CD4-positive, alpha-beta T cell (primary cell): ENCODE measurements at places on chromosomes 11 and 22. TPM values are rescaled to one million over a fixed set of nuclear protein-coding genes. Genes with fewer than 3 reads are reported as not detected.

DNA sequence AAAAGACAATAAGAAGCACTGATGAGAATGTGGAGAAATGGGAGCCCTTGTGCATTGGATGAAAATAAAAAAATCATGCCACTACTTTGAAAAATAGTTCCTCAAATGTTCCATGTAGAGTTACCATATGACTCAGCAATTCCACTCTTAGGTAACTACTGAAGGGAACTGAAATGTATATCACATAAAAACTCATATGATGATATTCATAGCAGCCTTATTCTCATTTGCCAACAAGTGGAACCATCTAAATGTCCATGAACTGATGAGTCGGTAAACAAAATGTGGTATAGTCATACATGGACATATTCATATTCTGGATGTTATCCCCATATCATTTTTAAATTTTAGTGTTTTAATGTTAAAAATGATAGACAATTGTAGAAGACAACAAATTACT lies 3.5 kb downstream of the KRTAP5-9 start:
- H3K4me3 ChIP-seq, result no peak overlapping the region
- H3K27ac ChIP-seq, result no peak overlapping the region
- H3K4me1 ChIP-seq, result no peaks in the 10 kb centered on the region
- DNase-seq, result no peak
- H3K27me3 ChIP-seq, result peaks cover 3% of the 10 kb centered on the region

DNA sequence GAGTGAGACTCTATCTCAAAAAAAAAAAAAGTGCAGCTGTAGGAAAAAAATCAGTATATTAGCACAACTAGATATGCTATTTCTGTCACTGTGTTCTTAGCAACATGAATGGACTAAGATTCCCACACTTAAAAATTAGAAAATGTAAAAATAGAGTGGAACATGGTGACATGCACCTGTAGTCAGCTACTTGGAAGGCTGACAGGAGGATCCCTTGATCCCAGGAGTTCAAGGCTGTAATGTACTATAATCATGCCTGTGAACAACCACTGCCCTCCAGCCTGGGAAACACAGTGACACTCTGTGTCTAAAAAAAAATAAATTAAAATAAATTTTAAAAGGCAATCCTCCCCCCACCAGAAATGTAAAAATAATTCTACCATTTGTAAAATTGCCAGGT lies 29.8 kb downstream of the PICALM start:
- peaks cover 10% of the 10 kb centered on the region for H3K4me1 ChIP-seq
- H3K36me3 ChIP-seq, result no peaks in the 10 kb centered on the region
- H3K4me3 ChIP-seq, result no peak overlapping the region
- no peak for DNase-seq

DNA sequence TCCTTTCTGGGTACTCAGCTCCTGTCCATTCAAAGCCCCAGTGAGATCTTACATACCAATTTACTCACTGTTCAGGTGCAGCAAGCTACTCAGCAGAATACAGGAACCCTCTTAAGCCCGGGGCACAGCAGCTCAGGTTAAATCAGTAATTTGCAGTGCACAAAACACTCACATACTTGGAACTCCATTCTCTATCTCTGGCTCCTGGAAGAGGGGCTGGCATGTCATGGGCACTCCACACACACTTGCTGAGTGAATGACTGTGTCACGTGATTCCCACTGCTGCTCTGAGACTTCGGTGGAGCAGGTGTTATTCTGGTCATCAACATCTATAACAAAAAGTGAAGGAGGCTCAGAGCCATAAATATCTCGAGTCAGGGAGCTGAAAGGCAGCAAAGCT lies 157.3 kb upstream of the BDNF start:
- no peak overlapping the region for H3K4me3 ChIP-seq
- no peak overlapping the region for H3K27ac ChIP-seq
- H3K4me1 ChIP-seq, result no peaks in the 10 kb centered on the region
- no peaks in the 10 kb centered on the region for H3K27me3 ChIP-seq
- no peak for DNase-seq

The OR6A2 gene
- not detected for total RNA-seq

DNA sequence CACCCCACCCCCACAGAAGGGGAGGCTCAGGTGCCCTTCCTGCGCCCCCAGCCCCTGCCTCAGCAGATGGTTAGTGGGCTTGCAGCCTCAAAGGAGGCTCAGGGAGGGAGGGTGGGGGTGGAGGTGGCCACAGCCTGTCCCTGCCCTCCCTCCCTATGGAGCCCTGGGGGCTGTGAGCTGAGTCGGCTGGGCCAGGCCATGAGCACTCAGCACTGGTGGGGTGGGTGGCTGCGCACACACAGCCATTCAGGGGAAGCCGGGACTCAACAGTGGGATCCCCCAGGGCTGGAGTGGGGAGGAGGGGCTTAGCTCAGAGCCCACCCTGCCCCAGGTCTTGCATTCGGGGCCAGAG lies 50.2 kb downstream of the FLRT1 start:
- no peak for DNase-seq
- H3K27ac ChIP-seq, result no peak overlapping the region
- peaks cover 3% of the 10 kb centered on the region for H3K4me1 ChIP-seq

DNA sequence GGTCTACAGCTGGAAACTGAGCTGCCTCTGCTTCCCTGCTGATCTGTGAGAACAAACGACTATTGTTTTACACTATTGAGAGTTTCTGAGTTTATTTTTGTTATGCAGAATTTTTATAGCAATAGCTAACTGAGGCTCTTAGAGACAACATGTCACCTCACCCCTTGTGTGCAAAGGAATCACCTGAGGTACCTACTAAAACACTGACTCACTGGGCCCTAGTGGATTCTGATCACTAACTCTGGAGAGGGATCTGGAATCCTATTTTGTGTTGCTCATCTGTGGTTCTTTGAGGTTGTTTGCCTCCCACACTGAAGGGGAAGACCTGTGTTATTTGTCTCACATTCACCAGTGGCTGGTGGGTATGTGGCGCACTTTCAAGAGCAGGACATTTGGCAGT lies 13.4 kb upstream of the B3GAT1 start:
- no peak overlapping the region for H3K27ac ChIP-seq
- no peak overlapping the region for H3K4me3 ChIP-seq
- H3K36me3 ChIP-seq, result no peaks in the 10 kb centered on the region

DNA sequence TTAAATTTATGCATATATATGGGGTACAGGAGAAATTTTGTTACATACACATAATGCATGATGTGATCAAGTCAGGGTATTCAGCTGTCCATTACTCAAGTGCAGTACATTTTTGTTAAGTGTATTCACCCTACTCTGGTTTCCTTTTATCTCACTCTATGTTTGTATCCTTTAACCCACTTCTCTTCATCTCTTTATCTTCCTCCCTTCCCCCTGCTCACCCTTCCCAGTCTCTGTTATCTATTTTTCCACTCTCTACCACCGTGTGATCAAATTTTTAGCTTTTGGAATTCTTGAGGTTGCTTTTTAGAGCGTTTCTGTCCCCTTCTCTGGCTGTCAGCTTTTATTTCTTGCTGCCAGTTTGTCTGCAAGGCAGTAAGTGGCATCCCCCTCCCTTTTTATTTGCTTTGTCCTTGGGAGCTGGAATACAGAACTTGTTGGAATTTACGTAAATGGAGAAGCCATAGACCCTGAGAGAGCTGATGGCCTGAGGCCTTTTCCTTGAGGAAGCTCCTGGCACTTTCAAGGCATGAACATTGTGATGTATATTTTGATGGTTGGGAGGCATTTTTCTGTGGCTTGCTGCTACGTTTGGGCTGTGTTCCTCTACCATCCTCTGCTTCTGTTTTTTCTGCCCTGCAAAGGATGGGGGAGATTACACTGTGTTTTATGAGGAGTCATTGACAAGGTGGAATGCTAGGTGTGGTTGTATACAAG lies 148.6 kb downstream of the LDLRAD3 start:
- H3K36me3 ChIP-seq, result no peaks in the 10 kb centered on the region
- no peak overlapping the region for H3K27ac ChIP-seq
- DNase-seq, result no peak
- no peaks in the 10 kb centered on the region for H3K4me1 ChIP-seq
- no peak overlapping the region for H3K4me3 ChIP-seq
- H3K27me3 ChIP-seq, result peaks cover 17% of the 10 kb centered on the region

The BAIAP2L2 gene
- 1.0 TPM for total RNA-seq

The OR52E2 gene
- not detected for total RNA-seq

DNA sequence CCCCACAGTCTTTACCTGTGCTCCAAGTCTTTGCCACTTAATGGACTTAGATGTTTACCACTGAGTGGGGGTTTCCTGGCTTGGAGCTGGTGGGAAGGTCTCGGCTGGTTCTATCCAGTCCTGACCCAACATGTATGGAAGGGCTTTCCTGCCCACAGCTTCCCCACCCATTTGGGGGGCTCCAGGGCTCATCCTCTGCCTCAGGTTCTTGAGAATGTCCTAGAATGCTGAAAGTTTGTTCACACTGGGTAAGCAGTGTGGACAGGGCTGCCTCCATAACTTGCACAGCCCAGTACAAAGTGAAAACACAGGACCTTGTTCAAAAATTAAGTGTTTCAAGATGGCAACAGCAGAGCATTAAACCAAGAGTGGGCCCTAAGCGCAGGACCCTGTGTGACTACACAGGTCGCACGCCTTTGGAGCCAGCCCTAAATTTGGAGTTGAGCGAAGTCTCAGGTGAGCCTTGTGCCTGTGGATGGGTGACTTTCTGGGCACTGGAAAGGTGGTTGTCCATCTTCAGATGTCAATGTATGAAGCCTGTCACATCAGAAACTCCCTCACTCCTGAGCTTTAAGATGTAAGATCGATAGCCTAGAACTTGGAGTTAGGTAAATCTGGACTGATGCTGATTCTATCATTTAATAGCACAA lies 72.7 kb upstream of the NARS2 start:
- no peak overlapping the region for H3K4me3 ChIP-seq
- no peak overlapping the region for H3K27ac ChIP-seq
- DNase-seq, result no peak
- no peaks in the 10 kb centered on the region for H3K27me3 ChIP-seq
- H3K4me1 ChIP-seq, result peaks cover 2% of the 10 kb centered on the region
- no peaks in the 10 kb centered on the region for H3K36me3 ChIP-seq

The ADM gene
- 1.8 TPM for total RNA-seq

The OR10A2 gene
- not detected for total RNA-seq
